Activated CD4-positive, alpha-beta memory T cell treated with anti-CD3 and anti-CD28 coated beads, Interleukin-2, amount 10 ng/mL, durations not matched to agents 7 days and 5 days (primary cell): ENCODE measurements at places on chromosomes 2 and 18.

DNA sequence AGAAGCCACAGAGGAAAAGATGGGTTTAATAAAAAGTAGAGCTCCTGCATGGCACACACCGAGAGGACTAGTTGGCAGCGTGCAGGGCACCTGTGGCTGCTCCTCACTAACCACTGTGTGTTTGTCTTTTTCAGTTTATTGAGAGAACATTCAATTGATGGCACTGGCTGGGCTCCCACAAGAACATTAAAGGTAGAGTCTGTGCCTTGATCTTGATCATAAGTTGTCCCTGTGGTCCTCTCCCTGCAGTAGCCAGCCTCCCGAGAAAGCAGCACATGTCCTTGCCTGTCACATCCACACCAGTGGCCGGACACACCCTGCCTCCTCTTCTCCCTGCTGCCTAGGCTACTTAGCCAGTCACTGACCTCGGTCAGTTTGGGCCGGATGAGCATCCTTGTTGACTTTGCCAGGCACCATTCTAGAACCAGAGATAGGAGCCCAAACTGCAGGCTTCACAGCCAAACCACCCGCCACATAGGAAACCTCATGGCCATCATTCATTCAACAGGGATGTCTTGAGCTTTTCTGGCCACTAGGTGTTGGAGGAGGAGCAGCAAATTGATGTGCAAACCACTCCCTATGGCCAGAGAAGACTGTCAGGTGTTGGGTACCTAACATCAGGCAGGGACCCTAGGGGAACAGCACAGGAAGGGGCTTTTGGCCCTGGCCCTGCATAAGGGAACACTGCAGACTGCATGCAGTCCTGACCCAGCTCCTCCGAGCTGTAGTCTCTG is 30.2 kb upstream of the SCLY start:
- no peak for DNase-seq

DNA sequence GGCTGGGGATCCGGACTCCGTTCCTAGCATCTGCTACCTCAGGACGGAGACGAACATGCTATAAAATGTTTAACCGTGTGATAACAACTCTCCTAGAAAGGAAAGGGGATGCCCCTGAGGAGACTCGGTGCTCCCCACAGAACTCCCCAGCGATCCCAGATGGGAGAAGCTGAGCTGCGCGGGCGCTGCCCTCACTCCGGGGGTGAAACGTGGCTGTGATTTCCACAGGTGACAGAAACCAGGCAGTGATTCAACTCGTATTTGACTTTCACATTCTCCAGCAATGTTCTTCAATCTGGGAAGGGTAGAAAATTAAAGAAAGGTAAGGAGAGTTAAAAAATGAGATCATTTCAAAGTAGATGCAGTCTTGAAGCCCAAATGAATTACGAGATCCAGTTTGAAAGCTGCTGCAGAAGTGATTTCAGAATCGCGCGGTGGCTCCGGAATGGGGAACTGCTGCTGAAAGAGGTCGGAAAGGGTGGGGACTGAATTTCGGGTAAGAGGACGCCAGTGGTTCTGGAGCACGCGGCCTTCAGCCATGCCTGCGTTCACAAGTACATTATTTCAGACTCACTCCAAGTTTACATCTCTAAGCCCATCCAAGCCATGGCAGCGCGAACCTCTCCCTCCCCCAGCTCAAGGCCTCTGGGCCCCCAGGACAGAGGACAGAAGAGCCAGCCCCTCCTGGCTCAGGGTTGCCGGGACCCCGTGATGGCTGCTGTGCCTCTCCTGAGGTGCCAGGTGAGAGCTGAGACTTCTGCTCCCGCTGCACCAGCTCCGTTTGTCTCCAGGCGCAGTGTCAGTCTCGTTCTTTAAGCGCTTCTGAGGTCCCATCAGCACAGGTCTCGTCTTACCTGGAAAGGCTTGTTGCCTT is 39.5 kb downstream of the ADNP2 start:
- no peak for DNase-seq

- DNase-seq = no peak
Measured at GRCh38 chr2:24657818-24658217, 135.4 kb downstream of the PTRHD1 start.

DNA sequence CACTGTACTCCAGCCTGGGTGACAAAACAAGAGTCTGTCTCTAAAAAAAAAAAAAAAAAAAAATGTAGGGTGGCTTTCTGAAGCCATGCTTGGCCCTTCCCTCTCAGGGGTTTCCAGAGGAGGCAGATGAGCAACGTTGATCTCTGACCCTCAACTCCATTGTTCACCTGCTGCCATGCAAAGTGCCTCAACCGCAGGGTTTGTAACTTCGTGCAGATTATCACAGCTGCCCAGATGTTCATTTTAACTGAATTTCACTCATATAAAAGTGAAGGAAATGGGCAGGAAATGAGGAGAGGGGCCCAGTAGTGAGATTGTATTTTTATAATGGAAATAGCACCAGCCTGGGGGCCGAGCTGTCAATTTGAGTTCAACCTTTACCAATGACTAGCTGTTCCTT is 14.9 kb upstream of the B3GNT2 start:
- DNase-seq = no peak

DNA sequence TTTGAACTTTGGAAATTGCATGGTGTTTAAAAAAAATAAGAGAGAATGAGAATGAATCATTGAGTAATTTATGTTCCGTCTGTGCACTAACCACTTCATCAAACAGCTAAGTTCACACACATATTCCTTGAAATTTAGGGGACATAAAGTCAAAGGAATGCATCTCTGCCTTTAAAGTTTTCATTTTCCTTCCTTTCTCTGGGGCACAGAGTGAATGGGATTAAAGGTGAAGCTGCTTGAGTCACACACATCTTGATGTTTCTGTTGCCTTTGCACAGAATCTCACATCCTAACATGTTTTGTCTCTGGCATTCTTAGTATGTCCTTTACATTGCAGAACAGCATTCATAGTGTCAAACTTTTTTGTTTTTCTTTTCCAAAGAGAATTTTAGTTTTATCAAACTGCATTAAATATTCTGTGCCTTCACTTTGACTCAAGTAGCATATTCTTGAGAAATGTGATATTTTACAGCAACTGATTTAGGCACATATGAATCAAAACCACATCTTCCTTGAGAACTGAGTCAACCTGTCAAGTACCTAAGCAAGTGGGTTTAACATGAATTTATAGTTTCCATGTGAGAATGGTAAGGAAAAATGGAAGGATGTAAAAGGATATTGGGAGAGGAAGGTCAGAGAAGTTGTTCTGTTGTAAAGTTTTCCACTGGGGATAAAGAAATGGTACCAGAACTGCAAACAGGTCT is 169.1 kb upstream of the THUMPD2 start:
- no peak for DNase-seq

GRCh38 chr2:65076345-65076710 is 20.1 kb downstream of the CEP68 start:
- DNase-seq = no peak

GRCh38 chr2:45938649-45939511 is 287.4 kb downstream of the PRKCE start:
- no peak for DNase-seq

DNA sequence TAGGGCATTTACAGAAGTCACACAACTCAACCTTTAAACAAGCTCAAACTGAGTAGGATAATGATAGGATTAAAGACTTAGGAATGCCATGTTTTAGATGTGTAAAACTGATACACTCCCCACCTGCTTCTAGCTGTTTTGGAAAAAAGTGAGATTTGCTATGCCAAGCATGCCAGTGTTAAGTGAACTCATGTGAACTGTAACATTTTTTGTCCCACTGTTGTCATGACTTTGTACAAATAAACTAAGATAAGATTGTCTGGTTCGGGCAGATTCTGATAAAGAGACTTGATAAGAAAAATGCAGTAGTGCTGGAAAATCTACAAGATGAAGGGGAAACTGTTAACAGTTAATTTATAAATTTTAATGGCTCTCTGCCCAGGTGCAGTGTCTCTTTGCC is 66.5 kb downstream of the GLS start:
- no peak for DNase-seq

DNA sequence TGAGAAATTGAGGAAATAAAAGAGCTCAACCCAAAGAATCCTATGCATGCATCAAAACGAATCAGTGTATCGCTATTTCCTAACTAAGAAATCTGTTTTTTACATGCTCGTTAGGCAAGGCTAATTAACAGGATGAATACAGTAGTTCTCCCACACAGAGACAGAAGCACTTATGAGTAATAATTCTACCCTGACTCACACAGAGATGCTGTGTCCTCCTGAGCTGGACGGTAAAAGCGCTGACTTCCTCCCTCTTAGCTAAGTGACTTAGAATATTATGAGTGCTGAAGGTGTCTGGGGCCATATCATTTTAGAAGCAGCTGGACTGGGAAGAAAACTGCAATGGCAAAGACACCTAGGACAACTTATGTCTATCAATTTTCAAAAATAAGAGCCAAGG is 18.5 kb downstream of the PLEKHM3 start:
- no peak for DNase-seq

- no peak for DNase-seq
Measured at GRCh38 chr18:51603111-51603510, 405.6 kb upstream of the MEX3C start.

DNA sequence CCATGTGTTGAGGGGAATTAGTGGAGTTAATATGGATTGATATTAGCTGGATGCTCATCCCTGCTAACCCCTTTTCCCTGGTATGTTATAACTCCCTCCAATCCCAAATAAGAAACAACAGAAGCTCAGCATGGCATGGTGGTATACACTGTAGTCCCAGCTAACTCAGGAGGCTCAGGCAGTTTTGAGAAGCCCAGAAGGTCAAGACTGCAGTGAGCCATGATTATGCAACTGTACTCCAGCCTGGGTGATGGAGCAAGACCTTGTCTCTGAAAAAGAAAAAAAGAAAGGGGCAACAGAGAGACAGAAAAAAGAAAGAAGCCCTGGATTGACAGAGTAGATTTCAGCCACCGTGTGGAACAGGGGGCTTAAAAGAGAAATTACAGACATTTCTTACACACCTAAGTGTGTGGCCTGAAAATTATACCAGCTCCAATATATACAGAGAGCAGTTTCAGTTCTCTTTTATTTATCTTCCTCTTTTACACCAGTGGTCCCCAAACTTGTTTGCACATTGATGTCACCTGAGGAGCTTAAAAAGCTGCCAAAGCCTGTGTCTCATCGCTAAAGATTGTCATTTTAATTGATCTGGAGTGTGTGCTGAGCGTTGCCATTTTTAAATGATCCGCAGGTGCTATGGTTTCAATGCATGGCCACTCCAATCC is 203.6 kb downstream of the UBE2E3 start:
- DNase-seq = no peak

DNA sequence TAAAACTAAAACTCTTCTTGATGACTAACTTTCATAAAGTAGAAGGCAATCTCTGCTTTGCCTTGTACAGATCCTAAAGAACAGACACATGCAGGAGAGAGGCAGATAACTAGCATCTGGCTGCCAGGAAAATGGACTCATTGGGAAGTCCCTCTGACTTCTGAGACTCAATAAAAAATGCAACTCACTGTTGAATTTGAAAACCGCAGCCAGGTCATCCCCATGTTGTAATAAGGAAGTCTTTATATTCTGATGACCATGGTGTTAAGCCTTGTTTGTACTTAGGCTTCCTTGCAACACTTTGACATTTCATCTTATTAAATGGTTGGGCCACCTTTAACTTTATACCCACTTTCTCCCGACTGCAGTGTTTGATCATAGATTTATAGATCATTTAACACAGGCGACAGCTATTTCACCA is 375.1 kb upstream of the KCNH7 start:
- DNase-seq = no peak

- no peak for DNase-seq
Measured at GRCh38 chr2:224711859-224712665, 4.1 kb downstream of the CCDC195 start.

GRCh38 chr2:25964891-25965290 is 17.4 kb downstream of the KIF3C start:
- DNase-seq = no peak

GRCh38 chr18:48533340-48534070 is 5.3 kb upstream of the CTIF start:
- no peak for DNase-seq

DNA sequence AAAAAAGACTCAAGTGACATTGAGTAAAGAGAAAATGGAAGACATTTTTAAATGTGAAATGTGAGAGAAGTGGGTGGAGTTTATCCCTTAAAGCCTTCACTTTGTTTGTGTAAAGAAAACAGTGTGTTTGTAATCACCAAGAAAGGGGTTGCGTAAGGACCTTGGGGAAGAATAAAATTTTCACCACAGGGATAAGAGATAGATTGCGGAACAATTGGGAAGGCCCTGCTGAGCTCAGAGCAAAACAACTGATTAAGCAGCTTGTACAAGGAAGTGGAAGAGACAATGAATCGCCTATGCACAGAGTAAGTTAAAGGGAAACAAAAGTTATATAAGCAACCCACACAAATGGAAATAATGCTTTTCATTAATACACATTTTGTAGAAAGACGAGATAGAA is 327.7 kb downstream of the RAD51AP2 start:
- DNase-seq = no peak

DNA sequence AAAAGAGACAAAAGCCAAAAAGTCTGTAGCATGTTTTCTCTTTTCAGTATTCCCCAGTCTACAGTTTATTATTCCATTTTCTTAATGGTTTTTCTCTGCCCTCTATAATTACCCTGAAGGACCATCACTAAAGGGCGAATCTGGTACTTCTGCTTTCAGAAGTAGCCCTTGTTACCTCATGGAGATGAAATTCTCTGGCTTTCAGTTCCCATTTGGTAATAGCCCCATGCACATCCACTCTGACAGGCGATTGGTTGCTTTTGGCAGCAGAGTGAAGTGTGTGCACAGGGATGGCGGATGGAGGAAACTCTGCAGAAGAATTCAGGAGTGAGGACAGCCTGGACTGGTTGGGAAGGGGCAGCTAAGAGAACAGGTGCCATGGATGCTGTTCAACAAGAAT is 66.3 kb upstream of the NABP1 start:
- no peak for DNase-seq

DNA sequence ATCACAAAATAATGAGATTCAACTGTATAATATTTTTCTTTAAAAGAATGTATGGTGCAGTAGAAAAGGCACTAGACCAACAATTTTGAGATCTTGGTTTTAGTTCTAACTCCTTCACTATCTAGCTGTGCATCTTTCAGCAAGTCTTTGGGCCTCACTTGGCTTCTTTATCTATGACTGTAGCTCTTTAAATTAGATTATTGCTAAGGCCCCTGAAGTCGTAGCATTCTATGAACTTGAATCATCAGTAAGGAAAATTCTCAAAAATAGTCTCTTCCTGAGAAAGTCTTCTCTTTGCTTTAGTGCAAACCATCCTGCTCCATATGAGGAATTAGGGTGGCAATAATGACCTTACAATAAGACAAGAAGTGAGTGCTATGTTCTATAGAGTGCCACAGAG is 140.4 kb downstream of the FTCDNL1 start:
- no peak for DNase-seq

DNA sequence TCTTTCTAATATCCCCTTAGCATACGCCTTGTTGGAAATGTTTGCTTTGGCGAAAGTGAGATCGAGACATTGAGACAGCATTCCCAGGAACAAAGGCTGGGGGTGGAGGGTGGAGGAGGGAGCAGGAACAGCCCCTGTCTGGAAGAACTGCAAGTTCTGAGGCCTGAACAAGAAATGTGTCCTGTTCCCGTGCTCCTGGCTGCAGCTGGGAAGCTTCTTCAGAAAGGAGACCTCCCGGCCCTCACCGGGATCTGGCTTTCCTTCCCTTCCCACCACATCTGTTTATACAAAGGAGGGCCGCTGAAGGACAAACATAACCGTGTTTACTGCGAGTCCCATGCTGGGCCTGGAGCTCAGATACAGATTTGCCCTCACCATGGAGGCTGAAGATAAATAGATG is 35.9 kb downstream of the AFF3 start:
- no peak for DNase-seq

- no peak for DNase-seq
Measured at GRCh38 chr2:122627388-122627787, 871.9 kb downstream of the TSN start.
